Activated CD8-positive, alpha-beta memory T cell treated with anti-CD3 and anti-CD28 coated beads for 48 hours (primary cell): ENCODE measurements at places on chromosomes 12 and 14.

- DNase-seq, result no peak
Observed at GRCh38 chr12:82517027-82517426, 158.7 kb downstream of the METTL25 start.

GRCh38 chr14:37197421-37198272 lies at the start of gene MIPOL1:
Gene MIPOL1 (plus strand): TSS chr14:37197937. CDS start chr14:37247889, 49,952 bp downstream.
- no peak for DNase-seq

GRCh38 chr14:69226736-69227135 lies 33.2 kb upstream of the GALNT16 start:
- DNase-seq, result no peak

DNA sequence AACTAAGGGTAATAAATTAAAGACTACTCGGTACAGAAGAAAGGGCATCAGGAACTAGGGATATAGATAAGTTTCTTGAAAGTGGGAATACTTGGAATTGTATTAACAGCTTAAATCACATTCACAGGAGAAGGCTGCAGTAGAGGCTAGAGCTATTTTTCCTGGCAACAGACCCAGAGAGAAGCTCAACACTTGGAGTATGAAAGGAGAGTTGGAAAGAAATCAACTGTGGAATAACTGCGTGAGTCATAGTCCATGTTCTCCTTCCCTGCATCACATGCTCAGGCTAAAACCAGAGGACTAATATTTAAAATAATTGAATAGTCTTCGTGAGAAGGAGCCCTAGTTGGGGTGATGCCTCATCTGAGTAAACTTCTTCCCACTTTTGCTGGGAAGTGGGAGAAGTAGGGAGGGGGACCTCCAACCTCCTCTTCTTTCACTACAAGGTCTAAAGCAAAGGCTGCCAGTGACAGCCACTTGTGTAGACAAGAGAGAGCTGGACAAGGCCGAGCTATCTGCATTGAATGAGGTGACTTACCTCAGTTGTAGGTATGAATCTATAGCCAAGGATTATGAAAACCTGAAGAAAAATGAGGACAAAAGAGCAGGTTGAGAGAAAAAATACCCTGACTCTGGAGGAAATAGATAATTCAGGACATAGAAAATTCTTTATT lies 32.7 kb downstream of the DYRK2 start:
- DNase-seq, result no peak
